T-helper 2 cell treated with Interferon-gamma antibody and Interleukin-4, amounts not matched to agents 100 ng/mL and 5 ng/mL, for 36 hours (primary cell): ENCODE measurements at places on chromosomes 5 and 9. TPM values are rescaled to one million over a fixed set of nuclear protein-coding genes. Genes with fewer than 3 reads are reported as not detected.

Gene AFAP1L1
- not detected in 2 replicates for total RNA-seq

Gene EIF4E1B
- not detected in 2 replicates for total RNA-seq

Gene LCN9
- not detected in 2 replicates for total RNA-seq

Gene NXNL2
- not detected in 2 replicates for total RNA-seq

Gene PCDHA4
- not detected in 2 replicates for total RNA-seq

Gene CCDC180
- 4.0 and 5.9 TPM in 2 replicates for total RNA-seq

Gene PCDHB2
- total RNA-seq = 0.09 and 0.14 TPM in 2 replicates

Gene LCN2
- total RNA-seq = not detected in 2 replicates

Gene FPGS
- 91.1 and 97.5 TPM in 2 replicates for total RNA-seq

Gene KLHL9
- 17.1 and 17.2 TPM in 2 replicates for total RNA-seq

Gene INSL6
- total RNA-seq = not detected in 2 replicates

Gene ZBTB26
- 6.8 and 7.2 TPM in 2 replicates for total RNA-seq

Gene SLC45A2
- total RNA-seq = 0.14 and 0.23 TPM in 2 replicates

Gene ABO
- total RNA-seq = 2.0 and 3.2 TPM in 2 replicates

Gene SMIM3
- total RNA-seq = 20.4 TPM in 2 replicates

Gene IL5
- total RNA-seq = 7.3 and 7.7 TPM in 2 replicates

Gene RNF208
- total RNA-seq = 3.3 and 3.8 TPM in 2 replicates

Gene SHISAL2B
- total RNA-seq = not detected in 2 replicates

Gene RAB3C
- total RNA-seq = not detected in 2 replicates

Gene PCDHGB2
- total RNA-seq = 0.93 and 1.0 TPM in 2 replicates

Gene NTNG2
- 4.5 and 5.2 TPM in 2 replicates for total RNA-seq
